ENCODE measurements at places on chromosomes 6 and 20. TPM values are rescaled to one million over a fixed set of nuclear protein-coding genes. Genes with fewer than 3 reads are reported as not detected.

The FNDC11 gene
- total RNA-seq: not detected

The ECT2L gene
- total RNA-seq: 0.56 TPM

The ARHGAP18 gene
- total RNA-seq: 8.9 TPM

The MMP24 gene
- 0.16 TPM for total RNA-seq

The FAM209B gene
- total RNA-seq: not detected

The IL22RA2 gene
- not detected for total RNA-seq

The MACROD2 gene
- total RNA-seq: 16.2 TPM

The BHLHE23 gene
- not detected for total RNA-seq

The UNC5CL gene
- 0.94 TPM for total RNA-seq

The PXMP4 gene
- total RNA-seq: 20.5 TPM

DNA sequence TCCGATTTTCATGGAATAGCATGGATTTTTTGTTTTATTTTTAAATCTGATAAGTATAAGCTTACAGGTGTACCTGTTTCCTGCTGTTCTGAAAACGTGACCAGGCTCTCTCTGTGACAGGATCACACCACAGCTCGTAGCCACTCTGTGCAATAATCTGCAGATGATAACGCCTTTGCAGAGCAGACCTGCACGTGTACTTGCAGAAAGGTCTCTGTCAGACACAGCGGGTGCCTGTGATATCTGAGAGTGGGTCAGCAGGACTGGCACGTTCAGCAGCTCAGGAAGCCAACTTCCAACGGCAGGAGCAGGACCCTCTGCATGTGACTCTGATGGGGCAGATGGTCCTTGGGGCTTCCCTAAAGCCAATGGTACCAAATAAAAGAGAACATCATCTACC, 68.6 kb upstream of the HDDC2 start:
- no peak for DNase-seq

- no peak for DNase-seq
Observed at GRCh38 chr6:11584244-11584643, 46.7 kb downstream of the TMEM170B start.

DNA sequence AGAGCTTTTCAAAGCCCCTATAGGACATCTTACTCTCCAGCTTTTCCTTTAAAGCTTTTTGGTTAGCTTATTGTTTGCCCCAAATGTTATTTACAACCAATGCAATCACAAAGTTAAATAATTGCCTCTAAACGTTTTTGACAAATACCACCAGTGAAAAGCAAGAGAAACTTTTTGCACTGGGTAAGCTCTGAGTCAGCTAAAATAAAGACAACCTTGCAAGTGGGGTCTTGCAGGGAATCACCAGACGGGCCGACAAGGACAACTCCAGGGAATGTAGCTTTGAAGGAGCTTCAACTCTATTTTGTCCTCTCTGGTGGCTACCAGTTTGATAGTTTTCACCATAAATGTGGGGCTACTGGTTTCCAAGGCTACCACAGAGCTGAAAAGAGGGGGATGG, 14.7 kb upstream of the PSMF1 start:
- DNase-seq: no peak

DNA sequence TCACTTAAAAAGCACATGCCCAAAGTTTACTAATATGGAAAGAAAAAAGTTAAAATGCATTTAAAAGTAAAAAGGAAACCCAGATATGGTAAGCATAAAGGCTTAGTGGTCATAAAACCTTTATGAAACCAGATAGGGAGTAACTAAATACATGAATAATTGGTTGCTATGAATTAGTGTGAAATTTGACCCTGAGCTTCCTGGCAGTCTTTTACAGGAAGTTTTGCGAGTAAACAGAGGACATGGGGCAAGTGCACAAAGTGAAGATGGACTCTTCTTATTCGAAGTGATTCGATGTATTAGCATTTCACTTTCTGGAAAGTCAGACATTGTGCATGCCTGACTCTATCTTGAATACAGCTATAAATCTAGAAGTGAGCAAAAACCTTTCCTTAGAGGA, 90.9 kb upstream of the MLIP start:
- no peak for DNase-seq

DNA sequence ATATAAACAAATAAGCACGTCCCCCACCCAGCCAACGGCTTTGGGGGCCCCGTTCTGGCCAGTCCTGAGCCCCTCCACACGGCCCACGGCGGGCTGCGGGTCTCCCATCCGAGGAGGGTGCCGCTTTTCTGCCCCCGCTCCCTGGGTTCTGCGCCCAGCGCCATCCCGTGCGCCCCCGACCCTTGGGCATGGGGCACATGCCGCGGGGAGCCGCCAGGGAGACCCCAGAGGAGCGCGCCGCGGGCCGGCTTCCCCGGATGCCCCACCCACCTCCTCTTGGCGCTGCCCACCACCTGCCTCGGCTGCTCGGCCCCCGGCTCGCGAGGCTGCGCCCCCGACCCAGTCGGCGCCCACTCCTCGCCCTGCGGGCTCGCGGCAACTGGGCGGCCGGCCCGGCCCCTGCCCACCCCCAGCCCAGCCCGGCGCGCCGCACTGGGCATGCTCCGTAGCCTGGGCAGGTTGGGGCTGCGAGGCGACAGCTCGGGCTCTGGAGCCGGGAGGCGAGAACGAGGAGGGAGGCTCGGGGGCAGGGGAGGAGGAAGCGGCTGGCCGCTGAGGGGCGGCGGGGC, 570 bp upstream of the PLCB4 start:
- no peak for DNase-seq

DNA sequence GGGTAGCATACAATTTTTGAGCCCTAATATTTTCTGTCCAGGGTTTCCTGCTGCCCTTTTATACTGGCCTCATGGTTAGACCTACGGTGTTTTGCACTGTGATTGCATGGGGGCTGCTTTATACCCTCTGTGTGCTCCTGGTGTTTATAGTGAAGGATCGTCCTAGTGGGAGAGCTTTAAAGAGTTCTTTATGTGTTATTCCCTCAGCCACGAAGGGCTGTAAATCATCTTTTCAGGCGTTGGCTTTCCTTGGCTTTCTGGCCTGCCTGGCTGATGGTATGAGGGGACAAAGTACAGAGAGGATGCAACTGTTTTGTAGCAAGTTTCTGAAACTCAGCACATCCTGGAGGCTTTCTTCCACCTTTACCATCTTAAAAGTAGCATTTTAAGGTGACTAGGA, 464.3 kb downstream of the EPM2A start:
- no peak for DNase-seq

DNA sequence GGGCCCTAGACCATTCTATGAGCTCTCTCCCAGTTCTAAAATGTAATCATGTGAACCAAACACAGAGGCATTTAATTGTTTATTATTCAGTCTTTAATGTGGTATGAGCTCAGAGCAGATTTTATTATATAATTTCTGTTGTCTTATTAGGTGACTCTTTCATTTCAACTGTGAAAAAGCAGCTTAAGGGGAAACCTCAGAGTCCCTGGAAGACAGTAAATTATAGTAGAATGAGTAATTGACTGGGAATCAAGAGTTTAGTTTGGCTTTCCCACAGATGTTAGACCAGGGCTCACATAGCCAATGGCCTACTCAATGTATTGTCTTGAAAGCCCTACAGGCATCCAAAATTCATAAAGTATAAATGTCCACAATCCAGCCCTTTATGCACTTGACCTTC, 390.4 kb upstream of the SLC35B3 start:
- DNase-seq: no peak

DNA sequence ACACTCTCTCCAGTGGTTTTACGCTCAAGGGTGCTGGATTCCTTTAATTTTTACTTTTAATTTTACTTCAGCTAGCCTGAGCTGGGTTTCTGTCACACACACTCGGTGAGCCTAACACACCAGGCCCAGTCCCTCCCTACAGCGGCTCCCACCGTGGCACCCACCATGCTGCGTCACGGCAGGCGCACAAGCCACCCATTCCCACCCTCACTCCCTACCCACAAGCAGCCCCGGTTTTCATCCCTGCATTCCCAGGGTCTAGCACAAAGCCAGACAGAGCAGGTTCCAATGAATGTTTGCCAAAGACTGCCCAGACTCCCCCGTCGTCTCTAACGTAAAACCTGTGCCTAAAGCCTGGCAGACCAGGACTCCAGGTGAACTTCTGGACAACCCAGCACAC, 50.3 kb downstream of the MYH7B start:
- peak; percentile 70 for DNase-seq

DNA sequence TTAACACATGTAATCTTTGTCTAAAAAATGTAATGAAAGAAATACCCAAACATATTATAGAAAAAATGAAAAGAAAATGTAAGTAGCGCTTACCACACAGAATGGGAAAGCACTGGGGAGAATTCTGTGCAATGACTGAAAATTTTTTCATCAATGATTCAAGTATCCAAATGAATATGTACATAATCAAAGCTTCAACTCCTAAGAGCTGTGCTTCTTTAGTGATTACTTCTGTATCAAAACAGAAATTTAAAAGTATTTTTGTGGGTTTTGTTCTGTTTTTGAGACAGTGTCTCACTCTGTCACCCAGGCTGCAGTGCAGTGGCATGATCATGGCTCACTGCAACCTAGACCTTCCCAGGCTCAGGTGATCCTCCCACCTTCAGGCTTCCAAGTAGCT, 13.7 kb downstream of the LMBRD1 start:
- no peak for DNase-seq

DNA sequence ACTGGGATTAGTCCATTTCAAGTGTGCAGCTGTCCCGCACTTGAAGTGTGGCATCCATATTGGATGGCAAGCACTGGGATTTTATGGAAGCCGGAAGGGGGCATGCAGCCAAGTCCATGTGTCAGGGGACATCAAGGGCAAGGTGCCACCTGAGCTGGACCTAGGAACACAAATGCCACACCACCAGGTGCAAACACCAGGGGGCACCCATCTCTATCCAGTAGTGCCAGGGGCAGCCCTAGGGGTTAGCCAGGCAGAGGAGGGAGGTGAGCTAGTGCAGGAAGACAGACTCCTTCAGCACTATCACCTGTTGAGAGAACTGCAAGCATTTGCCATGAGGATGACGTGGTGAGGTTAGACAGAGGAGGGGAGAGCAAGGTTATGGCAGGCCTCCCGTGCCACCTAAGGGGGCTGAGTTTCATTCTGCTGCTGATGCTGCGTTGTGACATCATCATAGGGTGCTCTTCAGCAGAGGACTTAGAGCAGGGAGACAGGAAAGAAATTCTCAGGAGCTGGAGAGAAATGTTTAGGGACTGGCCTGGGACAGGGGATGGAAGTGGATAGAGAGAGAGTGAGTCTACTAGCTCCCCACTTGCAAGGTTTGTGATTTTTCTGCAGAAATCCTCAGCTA, 192.6 kb upstream of the SLC24A3 start:
- no peak for DNase-seq
